ENCODE measurements at places on chromosomes 2 and 18.

GRCh38 chr2:215002500-215002899 lies 135.9 kb downstream of the ABCA12 start:
- DNase-seq = no peak

DNA sequence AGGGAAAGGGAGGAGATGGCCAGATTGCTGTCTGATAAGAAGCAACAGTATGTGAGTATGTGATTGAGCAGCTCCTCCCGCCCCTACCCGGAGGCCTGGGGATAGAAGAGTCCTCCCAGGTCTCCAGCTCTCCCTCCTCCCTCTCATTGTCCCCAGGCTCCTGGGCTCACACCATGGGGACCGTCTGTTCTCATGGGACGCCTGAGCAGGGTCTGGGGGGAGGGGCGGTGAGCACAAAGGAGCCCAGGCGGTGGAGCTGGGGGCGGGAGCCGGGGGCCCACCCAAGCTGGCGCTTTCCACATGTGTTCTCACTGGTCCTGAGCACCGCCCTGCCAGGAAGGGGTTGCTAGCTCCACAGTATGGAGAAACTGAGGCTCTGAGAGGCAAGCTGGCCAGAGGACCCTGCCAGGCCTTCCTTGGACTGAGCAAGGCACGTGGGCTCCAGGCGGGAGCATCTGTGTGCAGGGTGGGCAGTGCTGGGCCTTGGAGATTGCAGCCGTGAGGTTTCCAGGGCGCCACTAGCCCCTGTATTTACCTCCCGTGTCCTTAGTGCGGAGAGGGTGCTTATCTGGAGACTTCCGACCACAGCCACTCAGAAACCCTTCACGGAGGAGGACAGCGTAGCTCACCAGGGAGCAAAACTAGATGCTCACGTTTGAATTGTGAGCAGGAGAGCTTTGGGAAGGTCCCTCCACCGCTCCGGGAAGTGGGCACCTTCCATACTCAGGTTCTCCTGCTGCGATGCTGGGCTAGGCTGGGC lies 37.4 kb downstream of the PDIA6 start:
- no peak for DNase-seq

- no peak for DNase-seq
These were observed 78.3 kb upstream of the FZD5 start for GRCh38 chr2:207847807-207848544.

- no peak for DNase-seq
These were observed 223.8 kb downstream of the FAM210A start for GRCh38 chr18:13502585-13502984.

- DNase-seq = no peak
These were observed 2.9 kb downstream of the PROKR1 start for GRCh38 chr2:68646303-68646702.

DNA sequence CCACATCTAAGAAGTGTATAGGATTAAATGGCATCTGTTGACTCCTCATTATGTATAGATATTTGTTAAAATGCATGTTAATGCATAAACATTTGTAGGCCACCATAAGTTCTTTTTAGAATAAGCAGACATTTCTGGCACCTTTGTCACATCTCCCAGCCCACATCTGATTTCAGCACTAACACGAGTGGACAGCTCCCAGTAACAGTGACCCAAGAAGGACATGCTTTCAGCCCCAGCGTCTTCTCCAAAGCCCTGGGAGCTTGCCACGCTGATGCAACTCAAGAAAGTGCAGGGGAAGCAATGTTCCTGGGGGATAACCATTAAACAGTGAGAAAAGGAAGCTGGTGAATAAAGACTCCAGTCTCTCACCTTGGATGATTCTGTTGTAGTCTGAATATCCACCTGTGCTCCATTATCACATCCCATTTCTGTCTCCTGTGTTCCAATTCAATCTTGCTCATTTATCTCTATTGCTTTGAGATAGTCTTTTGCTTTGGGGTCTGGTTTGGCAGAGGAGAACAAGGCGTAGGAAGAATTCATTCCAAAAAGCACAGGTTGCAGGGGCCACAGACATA lies 182.6 kb upstream of the THSD7B start:
- no peak for DNase-seq

GRCh38 chr2:19673213-19673791 lies 228.5 kb downstream of the TTC32 start:
- no peak for DNase-seq

- DNase-seq = no peak
These were observed 54.3 kb downstream of the GPD2 start for GRCh38 chr2:156490466-156490840.

DNA sequence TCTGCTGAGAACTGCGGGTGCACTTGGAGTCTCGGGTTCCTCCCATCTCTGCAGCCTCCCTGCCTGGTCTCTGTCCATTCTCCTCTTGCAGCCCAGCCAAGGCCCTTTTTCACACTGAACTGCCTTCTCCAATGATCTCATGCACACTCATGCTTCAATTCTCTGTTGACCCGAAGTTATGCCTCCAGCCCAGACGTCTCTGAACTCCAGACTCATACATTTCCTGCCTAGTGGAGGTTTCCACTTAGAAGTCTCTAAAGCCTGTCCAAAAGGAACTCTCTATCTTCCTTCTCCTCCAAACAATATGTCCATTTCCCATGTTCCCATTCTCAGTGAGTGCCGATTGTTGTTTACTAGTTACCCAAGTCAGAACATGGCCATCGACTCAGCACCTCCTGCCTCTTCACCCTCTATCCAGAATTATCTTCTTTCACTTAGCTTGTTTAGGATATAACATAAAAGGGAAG lies 155.2 kb downstream of the IRS1 start:
- no peak for DNase-seq

DNA sequence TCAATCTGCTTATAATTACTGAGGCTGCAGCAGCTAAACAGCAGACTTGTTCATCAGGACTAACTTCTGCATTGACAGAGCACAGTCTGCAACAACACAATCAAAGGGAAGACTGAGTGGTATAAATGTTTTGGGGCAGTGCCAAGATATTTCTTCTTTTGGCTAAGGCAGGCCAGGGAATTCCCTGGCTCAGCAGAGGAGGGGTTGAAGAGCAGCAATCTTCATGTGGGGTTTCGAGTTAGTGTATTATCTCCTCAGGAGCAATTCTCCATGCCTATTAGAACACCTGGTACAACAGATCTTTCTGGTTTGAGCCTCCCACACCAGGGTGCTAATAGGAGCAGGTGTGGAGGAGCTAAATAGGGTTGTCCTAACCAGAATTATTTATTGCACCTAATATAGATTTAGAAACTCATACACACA lies 103.0 kb upstream of the STK17B start:
- DNase-seq = no peak

- DNase-seq = no peak
These were observed 135.4 kb downstream of the SETBP1 start for GRCh38 chr18:44816050-44816449.

- DNase-seq = peak; percentile 83
These were observed 19.4 kb upstream of the DUSP2 start for GRCh38 chr2:96164459-96165184.

DNA sequence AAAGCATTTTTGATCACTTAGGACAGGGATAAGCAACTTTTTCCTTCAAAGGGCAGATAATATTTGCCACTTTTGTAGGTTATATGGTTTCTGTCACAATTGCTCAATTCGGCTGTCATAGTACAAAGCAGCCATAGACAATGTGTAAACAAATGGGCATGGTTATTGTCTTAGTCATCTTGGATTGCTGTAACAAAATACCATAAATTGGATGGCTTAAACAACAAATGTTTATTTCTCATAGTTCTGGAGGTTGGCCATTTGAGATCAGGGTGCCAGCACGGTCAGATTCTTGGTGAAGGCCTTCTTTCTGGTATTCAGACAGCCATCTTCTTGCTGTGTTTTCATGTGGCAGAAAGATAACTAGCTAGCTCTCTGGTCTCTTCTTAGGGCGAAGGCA lies 91.2 kb downstream of the TAF4B start:
- DNase-seq = no peak

DNA sequence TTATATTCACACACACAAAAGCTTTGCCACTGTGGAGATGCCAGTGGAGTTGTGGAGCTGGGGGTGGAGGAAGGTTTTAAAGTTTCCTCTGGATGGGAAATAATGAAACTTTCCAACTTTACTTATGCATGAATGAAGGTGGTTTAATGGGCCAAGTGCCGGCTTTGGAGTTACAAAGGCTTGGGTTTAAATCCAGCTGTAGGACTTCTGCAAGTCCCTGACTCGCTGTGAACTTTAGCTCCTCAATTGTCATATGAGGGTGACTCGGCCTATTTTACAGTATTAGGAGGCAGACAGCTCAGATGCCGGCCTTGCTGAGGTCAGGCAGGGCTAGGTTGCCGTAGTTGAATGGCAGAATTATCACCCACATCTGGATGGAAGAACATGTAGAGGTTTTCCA lies 415.8 kb upstream of the TRIB2 start:
- no peak for DNase-seq

DNA sequence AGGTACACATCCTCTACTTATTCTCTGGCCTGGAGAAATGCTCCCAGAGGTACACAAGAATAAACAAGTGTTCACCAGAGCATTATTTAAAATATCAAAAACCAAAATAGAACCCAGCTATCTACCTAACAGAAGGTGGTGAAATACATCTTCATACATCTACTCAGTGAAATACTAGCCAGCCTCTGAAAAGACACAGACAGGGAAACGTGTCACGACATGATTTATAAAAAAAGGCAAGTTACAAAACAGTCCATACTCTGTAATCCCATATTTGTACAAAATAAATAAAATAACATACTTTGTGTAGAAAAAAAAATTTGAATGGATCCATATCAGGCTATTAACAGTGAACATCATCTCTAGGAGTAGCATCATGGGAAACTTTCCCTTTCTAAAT lies 38.2 kb downstream of the KANSL3 start:
- no peak for DNase-seq

DNA sequence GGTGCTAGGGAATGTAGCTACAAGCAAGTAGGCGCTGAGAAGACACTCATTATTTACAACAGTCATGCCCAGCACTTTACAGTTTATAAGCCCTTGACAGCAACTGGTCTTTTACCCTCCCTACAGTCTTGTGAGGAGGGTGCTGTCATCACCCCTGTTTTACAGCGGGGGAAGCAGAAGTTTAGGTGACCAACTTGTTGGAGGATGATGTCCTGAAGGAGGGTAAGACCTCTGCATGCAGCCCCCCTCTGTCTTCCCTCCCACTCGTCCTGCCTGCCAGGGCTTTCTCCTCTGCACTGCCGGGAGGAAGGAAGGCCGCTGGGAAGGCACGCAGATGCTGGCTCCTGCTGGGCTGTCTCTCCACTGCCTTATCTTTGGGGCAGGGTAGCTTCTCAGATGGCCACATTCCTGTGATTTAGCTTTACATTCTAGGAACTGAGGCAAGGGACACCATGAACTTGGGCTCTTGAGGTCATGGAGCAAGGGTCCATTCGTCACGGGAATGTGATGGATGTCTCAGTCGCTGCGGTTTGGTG lies 972 bp downstream of the IL1R1 start:
- no peak for DNase-seq

GRCh38 chr2:240277807-240278522 lies 137.5 kb upstream of the OTOS start:
- DNase-seq = no peak

DNA sequence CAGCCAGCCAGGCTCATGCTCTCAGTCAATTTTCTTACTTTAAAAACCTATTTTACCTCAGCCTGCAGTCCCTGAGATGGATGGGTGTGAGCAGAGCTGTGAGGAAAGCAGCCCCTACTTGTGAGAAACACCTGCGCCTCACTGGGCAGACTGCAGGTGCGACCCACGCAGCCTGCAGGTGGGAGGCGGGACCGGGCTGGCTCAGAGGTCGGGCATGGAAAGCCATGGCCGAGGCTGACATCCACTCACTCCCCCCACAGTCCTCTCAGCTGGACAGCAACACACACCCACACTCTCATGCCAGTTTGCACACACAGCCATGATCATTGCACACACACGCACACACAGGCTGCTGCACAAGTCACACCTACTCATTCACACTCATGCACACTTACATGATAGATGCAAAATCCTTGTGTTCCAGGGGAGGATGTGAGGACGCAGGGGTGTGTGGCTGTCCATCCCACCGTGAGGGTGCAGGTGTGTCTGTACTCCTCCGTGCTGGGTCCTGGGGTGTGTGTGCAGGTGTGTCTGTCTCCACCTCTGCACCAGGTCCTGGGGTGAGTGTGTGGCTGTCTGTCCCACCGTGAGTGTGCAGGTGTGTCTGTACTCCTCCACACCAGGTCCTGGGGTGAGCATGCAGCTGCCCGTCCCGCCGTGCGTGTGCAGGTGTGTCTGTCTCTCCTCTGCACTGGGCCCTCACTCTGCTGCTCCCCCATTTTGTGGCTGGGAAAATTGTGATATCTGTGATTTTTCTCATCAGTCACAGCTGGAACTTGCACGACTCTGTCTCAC lies 166.5 kb downstream of the RTP5 start:
- DNase-seq = no peak

GRCh38 chr18:11724781-11725180 lies 35.7 kb downstream of the GNAL start:
- DNase-seq = no peak

DNA sequence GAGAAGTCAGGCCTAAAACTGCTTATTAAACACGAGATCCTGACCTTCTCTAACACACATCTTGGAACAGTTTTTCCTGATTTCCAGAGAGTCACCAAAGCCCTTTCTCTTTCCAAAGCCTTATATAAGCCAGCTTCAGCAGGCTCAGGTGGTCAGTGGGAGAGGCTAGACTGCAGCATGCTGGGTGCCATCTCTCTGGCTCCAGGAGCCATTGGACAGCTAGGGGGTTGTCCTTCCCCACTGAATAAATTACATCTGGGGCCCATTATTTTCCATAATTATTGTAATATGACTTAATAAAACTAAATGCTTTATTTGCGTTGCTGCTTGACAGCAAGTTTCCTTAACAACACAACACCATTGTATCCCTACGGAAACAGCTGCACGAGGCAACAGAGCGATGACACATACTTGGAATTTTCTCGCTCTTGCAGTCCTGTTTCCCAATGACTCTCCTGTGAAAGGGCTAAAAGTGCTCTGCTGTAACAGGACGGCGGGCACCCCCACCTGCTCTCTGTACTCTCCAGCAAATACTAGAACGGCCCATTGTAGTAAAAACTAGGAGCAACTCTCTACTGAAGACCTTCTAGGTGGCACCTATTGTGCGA lies 160.6 kb downstream of the RNF144A start:
- DNase-seq = no peak

DNA sequence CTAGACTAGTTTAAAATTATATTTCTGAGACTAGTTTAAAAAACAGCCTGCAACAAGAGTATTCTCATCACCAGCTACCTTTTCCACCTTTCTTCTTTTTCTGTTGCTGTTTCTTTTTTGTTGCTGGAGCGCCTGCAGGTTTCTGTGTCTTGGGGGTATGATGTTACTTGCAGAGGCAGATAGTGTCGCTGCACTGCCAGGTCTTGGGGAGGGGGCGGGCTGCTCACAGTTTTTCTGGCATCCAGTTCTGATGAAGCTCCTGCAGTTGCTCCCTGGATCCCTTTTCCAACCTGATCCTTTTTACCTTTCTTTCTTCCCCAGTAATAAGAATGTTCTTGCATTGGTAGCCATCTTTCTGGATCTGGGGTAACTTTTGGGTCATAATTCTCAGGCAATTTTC lies 8.0 kb upstream of the C18orf32 start:
- no peak for DNase-seq

DNA sequence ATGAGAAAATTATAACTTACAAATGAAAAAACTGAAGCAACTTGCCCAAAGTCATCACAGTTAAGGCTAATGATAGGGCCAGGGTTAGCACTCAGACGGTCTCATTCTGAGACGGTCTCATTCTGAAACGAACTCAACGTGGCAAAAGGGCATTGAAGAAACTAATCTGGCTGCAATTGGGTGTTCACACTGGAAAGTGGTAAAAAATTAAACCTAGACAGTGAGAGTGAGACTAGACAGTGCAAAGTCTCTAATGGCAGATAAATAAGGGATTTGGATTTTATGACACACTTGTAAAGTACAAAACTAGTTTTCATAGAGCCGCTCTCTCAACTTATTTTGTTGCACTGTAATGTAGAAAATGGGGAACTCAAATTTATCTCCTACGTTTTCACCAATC lies 9.2 kb downstream of the LRPPRC start:
- DNase-seq = no peak
